NCI-H748 treated with DMSO at 0.1 percent for 48 hours (cell line): ENCODE measurements at places on chromosomes 13 and 19.

- DNase-seq: no peak
These were observed 149.6 kb downstream of the TEX29 start for GRCh38 chr13:111469916-111470506.

DNA sequence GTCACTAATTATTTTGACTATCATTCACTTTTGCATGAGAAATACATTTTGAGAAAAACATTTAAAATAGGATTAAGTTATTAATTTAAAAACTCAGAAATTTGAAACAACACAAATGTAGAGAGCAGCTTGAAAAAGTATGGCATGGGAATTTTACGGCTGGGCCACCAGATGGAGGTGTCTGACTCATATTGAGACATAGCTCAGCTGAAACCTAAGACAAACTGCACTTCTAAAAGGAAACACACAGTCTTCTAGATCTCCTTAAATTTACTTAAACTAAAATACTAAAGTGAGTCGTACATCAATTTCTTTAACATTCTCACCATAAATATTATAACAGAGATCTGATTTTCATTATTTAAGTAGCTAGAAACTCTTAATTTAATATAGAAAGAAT is 41.9 kb upstream of the POSTN start:
- peak; percentile 51 for DNase-seq

DNA sequence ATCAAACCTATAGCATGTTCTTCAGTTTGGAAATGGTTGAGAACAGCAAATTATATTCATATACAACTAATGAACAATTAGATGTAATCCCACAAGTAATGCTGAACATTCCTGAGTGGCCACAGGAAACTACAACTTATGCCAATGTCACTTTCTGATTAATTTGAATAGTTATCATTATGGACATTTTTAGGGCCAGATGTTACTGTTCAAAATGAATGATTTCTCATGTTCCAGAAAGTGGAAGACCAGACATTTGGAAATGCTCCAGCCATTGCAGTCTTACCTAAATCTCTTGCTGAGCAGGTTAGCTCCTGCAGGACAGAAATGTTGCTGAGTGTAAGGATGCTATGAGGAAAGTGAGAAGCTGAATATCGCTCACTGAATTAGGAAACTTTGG is 819.8 kb downstream of the PCDH9 start:
- DNase-seq: no peak

- DNase-seq: no peak
These were observed 10.0 kb downstream of the RFX1 start for GRCh38 chr19:13995878-13996765.

DNA sequence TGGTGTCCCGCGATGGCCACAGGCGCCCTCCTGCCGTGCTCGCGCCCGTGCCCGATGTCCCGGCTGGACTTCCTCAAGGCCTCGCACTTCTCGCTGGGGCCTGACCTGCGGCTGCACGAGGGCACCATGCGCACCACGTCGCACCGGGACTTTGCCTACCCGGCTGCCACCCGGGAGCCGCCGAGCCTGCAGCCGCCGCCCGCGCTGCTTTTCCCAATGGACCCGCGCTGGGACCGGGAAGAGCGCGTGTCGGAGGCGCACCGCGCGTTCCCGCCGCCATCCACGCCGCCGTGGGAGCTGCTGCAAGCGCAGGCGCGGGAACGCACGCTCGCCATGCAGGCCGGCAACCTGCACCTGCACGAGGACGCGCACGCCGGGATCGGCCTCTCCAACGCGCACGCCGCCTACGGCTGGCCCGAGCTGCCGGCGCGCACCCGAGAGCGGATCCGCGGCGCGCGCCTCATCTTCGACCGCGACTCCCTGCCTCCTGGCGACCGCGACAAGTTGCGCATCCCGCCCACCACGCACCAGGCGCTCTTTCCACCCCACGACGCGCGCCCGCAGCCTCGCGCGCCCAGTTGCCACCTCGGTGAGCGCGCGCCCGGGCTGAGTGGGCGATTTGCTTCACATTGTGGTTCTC is 12.1 kb upstream of the PEX11G start:
- DNase-seq: peak; percentile 45

GRCh38 chr19:47531640-47532387 is 17.0 kb upstream of the NAPA start:
- no peak for DNase-seq

- no peak for DNase-seq
These were observed 558 bp upstream of the PPAN start for GRCh38 chr19:10105509-10106099.

DNA sequence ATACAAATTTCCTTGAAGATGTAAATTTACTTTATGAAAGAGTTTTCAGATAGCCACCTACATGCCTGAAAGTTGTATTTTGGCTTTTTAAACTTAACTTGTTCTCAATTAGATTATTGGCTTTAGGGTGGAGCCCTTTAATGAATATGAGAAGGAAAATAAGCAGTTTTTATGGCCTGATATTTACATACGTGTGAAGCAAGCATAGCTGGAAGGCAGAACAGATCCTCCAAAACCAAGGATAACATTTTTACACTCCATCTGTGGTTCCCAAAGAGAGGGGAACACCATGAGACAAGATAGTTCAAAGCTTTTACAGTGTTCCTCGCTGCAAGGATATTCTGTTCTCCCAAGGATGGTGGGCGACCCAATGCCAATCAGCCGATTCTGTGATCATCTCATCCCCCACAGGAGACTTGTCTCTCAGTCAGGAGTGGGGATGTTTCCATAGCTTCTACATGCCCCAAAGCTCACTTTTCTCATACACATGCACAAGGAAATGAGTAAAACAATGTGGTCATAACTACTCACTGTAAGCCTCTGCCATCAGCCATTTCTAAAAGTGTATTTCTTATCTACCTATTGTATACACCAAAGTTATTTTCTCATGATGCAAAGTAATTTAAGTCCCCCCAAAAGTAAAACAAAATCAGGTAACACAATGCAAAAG is 24.6 kb upstream of the KBTBD6 start:
- DNase-seq: no peak

DNA sequence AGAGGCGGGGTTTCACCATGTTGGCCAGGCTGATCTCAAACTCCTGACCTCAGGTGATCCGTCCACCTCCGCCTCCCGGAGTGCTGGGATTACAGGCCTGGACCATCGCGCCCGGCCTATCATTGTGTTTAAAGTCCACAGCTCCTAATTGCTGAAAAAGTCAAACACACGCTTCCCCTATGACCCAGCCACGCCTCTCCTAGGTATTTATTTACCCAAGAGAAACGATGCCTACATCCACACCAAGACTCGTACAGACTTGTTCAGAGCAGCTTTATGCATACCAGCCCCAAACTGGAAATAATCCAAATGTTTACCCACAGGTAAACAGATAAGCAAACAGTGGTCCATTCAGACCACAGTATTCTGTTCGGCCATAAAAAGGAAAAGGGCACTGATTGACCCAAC is 15.1 kb downstream of the ZNRF4 start:
- peak; percentile 44 for DNase-seq

DNA sequence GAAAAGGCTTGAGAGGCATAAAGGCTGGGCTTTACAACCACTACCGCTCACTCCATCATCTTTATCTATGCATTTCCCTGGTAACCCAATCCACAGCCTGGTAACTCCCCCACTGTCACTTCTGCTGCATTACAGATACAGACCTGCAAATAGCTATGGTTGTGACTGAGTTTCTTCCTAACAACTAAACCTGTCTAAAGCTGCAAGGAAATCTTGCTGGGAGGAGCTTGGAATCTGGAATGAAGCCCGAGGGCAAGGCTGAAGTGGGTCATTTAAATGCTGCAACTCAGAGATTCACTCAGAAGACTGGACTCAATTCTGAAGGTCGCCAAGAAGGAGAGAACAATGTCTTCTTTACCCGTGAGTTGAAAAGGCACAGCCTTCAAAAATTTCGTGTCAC is at the start of gene LGALS13:
LGALS13 (plus strand) TSS at position 301 of the 400 bp plus-strand sequence; CDS start at position 346, 45 bp downstream.
- no peak for DNase-seq

DNA sequence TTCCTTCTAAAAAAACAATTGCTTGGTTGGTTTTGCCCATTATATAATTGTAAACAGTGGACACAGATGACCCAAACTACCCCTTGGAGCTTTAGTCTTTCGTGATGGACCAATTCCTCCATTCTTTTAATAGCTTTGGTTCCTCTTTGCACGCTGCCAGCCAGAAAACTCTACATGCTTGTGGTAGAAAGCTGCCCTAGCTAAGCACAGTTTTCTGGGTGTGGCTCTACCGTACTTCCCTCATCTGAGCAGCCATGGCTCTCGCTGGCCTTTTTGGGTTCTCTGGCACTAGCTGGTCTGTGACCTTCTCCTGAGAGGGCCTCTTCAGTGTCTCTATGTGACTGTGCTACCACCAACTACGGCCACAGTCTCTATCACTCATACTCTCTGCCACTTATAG is 29.9 kb upstream of the CEBPA start:
- no peak for DNase-seq

DNA sequence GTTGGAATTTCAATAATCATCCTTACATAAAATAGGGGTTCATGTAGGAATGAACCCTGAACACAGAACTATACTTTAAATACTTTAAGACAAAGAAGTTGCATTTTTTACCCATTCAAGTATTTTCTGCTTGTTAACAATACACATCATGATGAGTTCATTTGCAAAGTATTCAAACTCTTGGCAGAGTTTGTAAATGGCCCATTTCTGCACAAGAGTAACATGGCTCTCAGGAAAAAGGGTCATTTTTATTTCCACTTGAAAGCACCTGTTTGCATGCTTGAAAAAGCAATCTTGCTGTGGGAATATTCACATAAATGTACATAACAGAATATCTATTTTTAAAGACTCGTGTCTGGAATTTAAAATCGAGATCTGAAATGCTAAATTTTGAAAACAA is 18.1 kb downstream of the ESD start:
- no peak for DNase-seq

DNA sequence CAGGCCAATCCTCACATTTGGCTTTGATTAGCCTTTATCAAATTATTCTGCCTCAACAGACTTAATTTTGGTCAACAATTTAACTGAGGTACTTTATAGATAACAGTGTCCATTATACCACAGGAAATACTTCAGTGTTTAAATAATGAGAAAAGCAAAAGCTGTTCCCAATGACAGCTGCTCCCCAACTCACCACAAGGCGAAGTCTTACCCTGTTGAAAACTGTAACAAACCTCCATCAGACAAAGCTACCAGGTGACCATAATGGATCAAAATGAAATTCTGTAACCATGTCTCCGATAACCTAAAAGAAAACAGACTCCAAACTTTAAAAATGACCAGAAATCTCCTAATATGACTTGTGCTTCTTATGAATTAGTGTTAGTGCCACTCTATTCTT is 50.3 kb downstream of the ZNF44 start:
- no peak for DNase-seq

GRCh38 chr13:90238413-90238812 is 1109.1 kb upstream of the MIR17HG start:
- DNase-seq: no peak

- no peak for DNase-seq
These were observed 67.4 kb downstream of the STK24 start for GRCh38 chr13:98509271-98510155.

GRCh38 chr13:35163674-35164073 is 221.6 kb downstream of the NBEA start:
- no peak for DNase-seq

- DNase-seq: no peak
These were observed 122.3 kb downstream of the PTPRS start for GRCh38 chr19:5218255-5218855.

GRCh38 chr19:14073261-14073924 is 807 bp downstream of the MISP3 start:
- DNase-seq: peak; percentile 33

DNA sequence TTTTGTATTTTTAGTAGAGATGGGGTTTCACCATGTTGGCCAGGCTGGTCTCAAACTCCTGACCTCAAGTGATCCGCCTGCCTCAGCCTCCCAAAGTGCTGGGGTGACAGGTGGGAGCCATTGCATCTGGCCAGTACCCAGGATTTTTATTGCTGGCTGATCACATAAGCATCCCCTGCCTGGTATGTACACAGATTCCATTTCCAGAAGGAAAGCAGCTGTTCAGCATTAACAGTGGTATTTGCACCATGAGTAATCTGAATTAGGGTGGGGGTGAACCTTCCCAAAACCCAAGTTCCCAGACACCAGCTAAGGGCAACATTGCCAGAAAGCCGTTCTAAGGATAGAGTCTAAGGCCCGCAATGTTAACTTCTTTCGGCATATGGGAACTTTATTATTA is 7.3 kb downstream of the ZNF555 start:
- no peak for DNase-seq

- no peak for DNase-seq
These were observed 306.5 kb downstream of the KCTD12 start for GRCh38 chr13:76579701-76580100.

DNA sequence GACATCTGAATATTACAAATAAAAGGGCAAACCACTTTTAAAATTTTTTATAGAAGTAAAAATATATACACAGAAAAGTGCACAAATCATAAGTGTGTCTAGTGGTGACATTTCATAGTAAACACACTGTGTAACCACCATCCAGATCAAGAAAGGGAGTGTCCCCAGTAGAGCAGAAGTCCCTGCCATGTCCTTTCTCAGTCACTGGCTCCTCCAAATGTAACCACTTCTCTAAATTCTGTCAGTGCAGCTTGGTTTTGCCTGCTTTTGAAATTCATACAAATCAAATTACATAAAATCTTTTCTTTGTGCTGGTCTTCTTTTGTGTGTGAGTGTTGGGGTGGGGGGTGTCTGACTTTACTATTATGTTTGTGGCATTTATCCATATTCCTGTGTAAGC is 116.5 kb downstream of the RBM26 start:
- no peak for DNase-seq

DNA sequence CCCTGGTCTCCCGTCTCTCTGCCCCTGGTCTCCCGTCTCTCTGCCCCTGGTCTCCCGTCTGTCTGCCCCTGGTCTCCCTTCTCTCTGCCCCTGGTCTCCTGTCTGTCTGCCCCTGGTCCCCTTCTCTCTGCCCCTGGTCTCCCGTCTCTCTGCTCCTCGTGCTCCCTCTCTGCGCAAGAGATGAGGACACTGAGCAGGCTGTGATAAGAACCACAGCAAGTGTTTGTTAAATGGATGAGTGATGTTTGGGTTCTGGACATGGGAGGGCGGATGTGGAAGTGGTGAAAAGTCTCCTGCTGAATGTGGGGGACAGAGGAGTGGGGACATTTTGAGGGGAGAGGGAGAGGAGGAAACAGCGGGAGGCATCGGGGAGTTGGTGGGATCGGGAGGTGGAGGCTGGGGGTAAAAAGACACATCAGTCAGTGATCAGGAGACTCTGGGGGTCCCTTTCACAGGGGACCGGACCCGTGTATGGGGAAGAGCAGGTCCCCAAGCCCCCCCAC is 8.0 kb downstream of the NPAS1 start:
- DNase-seq: no peak

- DNase-seq: no peak
These were observed 139.2 kb downstream of the PCDH20 start for GRCh38 chr13:61276401-61276800.
